ENCODE measurements at places on chromosomes 6 and 20. TPM values are rescaled to one million over a fixed set of nuclear protein-coding genes. Genes with fewer than 3 reads are reported as not detected.

The OPN5 gene
- total RNA-seq, result not detected

The TMC2 gene
- total RNA-seq, result not detected

The CALHM4 gene
- total RNA-seq, result not detected

The DYNLRB1 gene
- 168 TPM for total RNA-seq

The PXT1 gene
- total RNA-seq, result not detected

The ADGRF5 gene
- total RNA-seq, result 1.0 TPM

The SOX18 gene
- 0.52 TPM for total RNA-seq

The ZBTB46 gene
- 20.0 TPM for total RNA-seq

The SMPDL3A gene
- total RNA-seq, result 1.8 TPM

The ID1 gene
- total RNA-seq, result 424 TPM

The ENPP5 gene
- 6.5 TPM for total RNA-seq

The ADGB gene
- not detected for total RNA-seq

The KIF25 gene
- 0.15 TPM for total RNA-seq

The DZANK1 gene
- total RNA-seq, result 1.7 TPM

The SALL4 gene
- total RNA-seq, result 127 TPM

The BPIFA1 gene
- total RNA-seq, result not detected

The LEMD2 gene
- total RNA-seq, result 79.6 TPM

The SLC22A7 gene
- not detected for total RNA-seq

The SLC17A4 gene
- total RNA-seq, result not detected

The CTAGE9 gene
- not detected for total RNA-seq

The PAK5 gene
- total RNA-seq, result 0.22 TPM

The CTNNBL1 gene
- 34.1 TPM for total RNA-seq

The ZSCAN31 gene
- total RNA-seq, result 5.8 TPM

The ELOVL4 gene
- total RNA-seq, result 4.8 TPM

The SLC17A3 gene
- not detected for total RNA-seq

The TOMM6 gene
- 84.2 TPM for total RNA-seq

The PTCHD4 gene
- total RNA-seq, result 0.17 TPM

The OLIG3 gene
- 0.28 TPM for total RNA-seq

The NRN1 gene
- total RNA-seq, result 0.63 TPM

The FERMT1 gene
- 14.3 TPM for total RNA-seq

The FKBP1C gene
- 2.0 TPM for total RNA-seq

The GLP1R gene
- total RNA-seq, result 0.87 TPM

The MDFI gene
- 205 TPM for total RNA-seq

The CLPSL1 gene
- total RNA-seq, result not detected

The TSHZ2 gene
- total RNA-seq, result 0.07 TPM
